ENCODE measurements at places on chromosomes 16 and 17.

DNA sequence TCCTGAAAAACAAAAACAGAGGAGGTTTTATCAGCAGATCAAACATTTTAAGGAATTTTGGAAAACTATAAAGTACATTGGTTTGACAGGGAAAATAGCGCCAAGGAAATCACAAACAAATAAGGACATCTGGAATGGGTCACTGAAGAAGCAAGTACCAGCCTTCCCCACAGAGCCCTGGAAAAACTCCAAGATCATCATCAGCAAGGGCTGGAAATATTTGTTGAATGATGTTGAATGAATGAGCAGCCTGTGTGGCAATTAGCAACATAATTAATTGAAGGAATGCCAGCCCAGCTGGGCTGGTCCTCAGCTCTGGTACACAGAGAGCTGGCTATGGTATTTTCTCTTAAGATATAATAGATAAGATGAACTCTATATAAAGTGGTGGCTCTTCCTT, 290.4 kb downstream of the HS3ST3A1 start:
- DNase-seq = peak; percentile 74

GRCh38 chr16:53094013-53094630, 39.3 kb downstream of the CHD9 start:
- no peak for DNase-seq

DNA sequence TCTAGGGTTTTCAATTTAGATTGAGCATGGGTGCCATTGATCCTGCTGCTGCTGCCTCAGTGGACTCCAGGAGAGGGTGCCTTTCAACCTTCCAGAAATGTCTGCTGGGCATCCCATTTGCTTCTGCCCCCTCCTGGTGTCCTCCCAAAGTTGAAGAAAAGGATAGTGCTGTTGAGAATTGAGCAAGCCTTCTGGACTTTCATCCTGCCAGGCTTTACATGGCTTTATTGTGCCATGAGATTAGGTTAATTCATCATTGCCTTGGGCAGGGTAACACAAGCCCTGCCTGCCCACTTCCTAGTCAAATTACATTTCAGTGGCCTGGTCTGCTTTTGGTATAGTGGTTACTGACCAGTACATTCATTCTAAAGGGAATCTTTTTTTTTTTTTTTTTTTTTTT, 17.9 kb upstream of the TANGO6 start:
- no peak for DNase-seq

GRCh38 chr17:10648956-10649355, 8.2 kb downstream of the MYH3 start:
- peak; percentile 46 for DNase-seq

DNA sequence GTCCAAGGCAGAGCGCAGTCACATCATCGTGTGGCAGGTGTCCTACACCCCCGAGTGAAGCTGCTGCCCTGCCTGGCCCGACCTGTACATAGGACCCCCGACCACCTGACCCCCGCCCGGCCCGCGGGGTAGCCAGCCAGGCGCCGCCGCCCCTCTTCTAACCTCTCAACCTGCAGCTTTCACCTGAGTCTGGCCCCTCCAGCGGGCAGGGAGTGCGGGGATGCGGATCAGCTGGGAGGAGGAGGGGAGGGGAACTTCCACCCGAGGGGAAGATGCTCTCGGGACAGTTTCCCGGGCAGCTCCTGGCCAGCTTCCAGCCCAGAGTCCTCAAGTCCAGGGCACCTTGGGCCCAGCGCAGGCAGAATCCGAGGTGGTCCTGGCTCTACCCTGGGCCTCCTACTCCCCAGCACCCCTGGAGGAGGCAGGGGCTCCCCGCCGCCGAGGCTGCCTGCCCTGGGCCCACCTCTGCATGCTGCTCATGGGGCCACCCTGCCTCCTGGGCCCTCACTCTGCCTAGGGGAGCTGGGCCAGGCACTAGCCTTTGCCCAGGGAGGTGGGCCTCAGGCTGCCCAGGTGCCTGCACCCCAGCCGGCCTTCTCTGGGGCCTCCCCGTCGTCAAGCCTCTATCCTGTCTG, 2.5 kb downstream of the NME3 start:
- no peak for DNase-seq

GRCh38 chr16:87854907-87855683, 14.2 kb downstream of the SLC7A5 start:
- DNase-seq = no peak

GRCh38 chr17:48502901-48503300, 27.9 kb downstream of the HOXB1 start:
- DNase-seq = no peak

DNA sequence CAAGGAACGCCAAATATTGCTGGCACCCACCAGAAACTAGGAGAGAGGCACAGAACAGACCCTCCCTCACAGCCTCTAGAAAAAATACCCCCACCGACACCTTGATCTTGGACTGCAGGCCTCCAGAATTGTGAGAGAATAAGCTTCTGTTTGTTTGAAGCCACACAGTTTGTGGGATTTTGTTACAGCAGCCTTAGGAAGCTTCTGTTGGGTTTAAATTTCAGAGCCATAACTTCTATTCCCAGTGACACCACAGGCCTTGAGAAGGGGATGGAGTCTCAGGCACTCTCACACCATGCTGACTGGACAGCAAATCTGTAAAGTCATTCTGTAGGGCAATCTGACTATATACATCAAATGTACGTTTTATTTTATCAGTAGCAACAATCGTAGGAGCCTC, 38.6 kb downstream of the RNF112 start:
- DNase-seq = no peak

DNA sequence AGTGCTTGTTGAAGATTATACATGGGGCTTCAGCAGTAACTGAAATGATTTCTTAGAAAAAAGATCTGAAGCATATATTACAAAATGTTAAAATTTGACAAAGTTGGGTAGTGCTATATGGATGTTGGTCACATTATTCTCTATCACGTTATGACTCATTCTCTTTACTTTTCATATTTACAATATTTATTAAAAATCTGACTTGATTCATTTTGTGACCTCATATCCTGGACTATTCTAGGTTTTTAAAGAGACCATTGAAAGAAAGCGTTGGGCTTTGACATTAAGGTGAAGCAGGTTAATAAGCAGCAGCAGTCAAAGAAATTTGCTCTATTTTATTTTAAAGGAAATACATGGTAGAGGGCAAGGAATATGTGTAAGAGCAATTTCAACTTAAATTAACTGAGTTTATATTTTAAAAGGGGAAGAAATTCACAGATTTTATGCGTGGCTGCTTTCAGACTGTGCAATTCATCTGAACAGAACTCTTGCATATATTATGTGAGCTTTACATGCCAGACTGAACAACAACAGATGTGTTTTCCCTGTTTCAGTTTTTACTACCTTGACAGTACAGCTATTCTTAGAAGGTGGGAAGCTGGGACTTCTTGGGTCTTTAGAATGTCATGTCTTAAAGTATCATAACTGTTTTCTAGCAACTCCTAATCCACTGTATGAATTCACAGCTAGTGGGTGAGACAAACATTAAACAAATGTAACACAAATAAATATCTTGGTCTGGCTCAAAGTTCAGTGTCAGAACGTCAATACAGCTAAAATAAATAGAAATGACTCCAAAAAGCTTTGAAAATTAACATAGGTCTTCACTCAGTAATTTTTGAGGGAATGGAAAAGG, 10.4 kb upstream of the FAM20A start:
- DNase-seq = no peak

DNA sequence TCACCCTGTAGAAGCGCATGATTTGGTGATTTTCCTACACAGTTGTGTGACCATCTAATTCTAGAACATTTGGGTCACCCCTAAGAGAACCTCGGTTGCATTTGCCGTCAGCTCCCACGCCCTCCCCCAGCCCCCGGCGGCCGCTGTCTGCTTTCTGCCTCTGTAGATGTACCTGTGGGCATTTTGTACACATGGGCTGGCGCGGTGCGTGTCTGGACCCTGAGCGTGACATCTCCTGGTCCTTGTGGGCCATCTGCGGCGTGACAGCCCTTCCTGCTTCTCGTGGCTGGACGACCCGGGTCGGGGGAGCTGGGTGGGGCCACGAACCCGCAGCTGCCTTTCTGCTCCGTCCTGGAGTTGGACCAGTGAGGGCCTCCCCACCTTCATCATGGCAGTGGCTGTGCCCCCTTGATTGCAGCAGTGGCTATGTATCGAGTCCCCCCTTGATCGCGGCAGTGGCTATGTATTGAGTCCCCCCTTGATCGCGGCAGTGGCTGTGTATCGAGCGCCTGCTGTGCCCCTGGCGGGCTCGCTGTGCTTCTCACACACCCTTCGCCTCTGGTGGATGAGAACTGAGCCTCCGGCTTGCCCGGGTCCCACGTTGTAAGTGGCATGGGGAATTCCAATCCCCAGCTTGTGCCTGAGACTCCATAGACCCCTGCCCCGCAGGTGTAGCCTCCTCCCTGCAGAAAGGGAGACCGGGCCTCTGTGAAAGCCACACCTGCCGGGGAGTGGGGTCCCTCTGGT, 24.1 kb downstream of the GSE1 start:
- no peak for DNase-seq

DNA sequence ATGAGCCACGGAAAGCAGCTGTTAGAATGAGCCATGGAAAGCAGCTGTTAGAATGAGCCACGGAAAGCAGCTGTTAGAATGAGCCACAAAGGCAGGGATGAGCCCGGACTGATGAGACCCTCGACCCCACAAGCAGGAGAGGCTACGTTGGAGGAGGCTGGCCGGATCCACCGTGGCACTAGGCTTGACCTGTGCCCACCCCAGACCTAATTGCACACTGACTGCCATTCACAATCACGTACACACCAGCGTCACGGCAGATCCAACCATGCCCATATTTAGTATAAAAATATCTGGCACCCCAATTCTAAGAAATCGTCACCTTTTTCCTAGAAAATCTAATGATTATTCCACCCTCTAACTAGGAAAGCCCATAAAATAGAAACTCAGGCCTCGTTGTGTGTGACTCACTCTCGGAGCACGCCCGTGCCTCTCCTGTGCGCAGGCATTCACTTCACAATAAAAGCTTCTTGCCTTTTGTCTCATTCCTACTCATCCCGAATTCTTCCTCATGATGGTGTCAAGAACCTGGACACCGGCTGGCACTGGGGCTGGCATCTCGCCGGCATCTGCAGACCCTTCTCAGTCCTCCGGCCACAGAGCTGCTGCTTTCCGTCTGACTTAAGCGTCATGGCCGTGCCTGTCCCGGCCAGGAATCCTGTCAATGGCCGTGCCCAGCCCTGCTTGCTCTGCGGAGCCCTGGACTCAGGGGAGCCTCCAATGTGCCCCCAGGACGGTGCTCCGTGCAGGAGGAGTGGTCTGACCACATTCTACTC, 5.5 kb upstream of the SECTM1 start:
- peak; percentile 40 for DNase-seq

DNA sequence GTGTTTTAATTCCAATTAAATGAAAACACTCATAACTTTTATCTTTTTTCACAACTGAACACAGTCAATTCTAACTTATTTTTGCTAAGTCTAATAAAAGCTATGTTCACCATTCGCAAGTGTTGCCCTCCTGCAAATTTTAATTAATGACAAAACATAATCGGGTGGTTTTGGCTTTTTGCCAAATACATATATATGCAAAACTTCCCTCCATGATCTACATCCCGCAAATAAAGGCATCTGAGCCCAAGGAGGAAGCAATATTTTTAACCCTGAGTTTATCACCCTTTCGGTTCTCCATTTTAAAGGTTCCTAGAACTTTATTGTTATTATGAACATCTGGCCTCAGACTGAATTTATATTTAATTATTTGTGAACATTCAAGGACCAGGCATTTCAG, 507.9 kb downstream of the CDH13 start:
- no peak for DNase-seq

- no peak for DNase-seq
Observed at GRCh38 chr16:11295672-11296071, 14.5 kb upstream of the PRM1 start.

- DNase-seq = no peak
Observed at GRCh38 chr17:72634621-72635020, 457.9 kb downstream of the SLC39A11 start.

DNA sequence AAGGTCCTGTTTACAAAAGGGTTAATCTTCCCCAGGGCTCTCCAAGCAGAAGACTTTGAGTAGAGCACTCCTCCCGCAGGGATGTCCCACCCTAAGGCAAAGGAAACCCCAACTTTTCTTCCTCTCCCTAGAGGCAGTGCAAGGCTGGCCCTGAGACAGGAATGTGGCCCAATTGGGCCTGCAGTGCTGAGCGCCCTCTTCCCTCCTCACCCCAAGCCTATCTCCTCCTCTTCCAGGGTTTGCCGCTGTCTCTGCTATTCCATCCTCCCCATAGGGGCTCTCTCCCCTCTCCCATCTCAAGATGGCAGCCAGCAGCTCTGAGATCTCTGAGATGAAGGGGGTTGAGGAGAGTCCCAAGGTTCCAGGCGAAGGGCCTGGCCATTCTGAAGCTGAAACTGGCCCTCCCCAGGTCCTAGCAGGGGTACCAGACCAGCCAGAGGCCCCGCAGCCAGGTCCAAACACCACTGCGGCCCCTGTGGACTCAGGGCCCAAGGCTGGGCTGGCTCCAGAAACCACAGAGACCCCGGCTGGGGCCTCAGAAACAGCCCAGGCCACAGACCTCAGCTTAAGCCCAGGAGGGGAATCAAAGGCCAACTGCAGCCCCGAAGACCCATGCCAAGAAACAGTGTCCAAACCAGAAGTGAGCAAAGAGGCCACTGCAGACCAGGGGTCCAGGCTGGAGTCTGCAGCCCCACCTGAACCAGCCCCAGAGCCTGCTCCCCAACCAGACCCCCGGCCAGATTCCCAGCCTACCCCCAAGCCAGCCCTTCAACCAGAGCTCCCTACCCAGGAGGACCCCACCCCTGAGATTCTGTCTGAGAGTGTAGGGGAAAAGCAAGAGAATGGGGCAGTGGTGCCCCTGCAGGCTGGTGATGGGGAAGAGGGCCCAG, 1.0 kb downstream of the PRRT2 start:
- no peak for DNase-seq

DNA sequence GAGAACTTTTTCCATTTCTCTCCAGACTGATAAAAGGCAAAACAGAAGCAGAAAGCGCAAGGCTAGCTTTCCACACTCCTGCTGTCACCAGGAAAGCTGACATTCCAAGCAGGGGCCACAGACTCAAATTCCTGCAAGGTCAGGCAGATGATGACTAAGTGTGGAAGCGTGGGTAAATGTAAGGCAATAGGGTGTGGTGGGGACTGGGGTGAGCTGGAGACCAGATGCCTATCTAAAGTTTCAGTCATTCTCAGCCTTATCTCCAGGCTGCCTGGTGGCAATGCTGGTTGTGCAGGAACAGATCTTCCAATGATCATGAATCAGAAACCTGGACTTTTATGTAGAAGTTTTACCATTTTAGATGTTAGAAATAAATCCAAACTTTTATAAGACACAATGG, 224.1 kb downstream of the GSG1L start:
- DNase-seq = no peak
